ENCODE measurements at places on chromosomes 13 and 19. TPM values are rescaled to one million over a fixed set of nuclear protein-coding genes. Genes with fewer than 3 reads are reported as not detected.

KASH5 gene
- total RNA-seq, result not detected

ERICH4 gene
- not detected for total RNA-seq

ZNF208 gene
- total RNA-seq, result not detected

IL12RB1 gene
- total RNA-seq, result 0.18 TPM

PIN1 gene
- 122 TPM for total RNA-seq

NUCB1 gene
- 122 TPM for total RNA-seq

PTGIR gene
- 7.9 TPM for total RNA-seq

RFPL4A gene
- 0.13 TPM for total RNA-seq

ZNF628 gene
- 0.99 TPM for total RNA-seq

B3GLCT gene
- total RNA-seq, result 18.9 TPM

LYL1 gene
- 45.2 TPM for total RNA-seq

CFAP97D2 gene
- total RNA-seq, result not detected

GRIK5 gene
- total RNA-seq, result 5.7 TPM

ZSCAN1 gene
- not detected for total RNA-seq

RDH8 gene
- not detected for total RNA-seq

ZNF583 gene
- 6.3 TPM for total RNA-seq

BTBD2 gene
- 61.7 TPM for total RNA-seq
